ENCODE measurements at places on chromosomes 6 and 20.

DNA sequence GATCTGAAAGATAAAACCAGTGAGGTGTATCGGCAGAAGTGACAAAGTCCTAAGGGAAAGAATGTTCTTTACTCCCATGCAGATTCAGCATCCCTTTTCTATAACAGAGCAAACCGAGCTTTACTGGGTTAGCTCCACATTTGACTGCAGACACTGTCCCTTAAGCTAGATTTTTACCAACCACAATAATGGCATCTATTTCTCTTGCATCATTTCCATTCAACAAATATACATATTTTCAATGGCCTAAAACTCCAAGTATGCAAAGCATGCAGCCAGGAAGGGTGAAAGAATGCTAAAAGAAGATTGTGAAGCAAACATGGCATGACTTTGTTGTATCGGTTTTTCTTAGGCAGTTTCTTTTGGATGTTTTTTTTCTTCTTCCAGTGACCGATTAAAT is 255.4 kb downstream of the OGFRL1 start:
- no peak for DNase-seq

DNA sequence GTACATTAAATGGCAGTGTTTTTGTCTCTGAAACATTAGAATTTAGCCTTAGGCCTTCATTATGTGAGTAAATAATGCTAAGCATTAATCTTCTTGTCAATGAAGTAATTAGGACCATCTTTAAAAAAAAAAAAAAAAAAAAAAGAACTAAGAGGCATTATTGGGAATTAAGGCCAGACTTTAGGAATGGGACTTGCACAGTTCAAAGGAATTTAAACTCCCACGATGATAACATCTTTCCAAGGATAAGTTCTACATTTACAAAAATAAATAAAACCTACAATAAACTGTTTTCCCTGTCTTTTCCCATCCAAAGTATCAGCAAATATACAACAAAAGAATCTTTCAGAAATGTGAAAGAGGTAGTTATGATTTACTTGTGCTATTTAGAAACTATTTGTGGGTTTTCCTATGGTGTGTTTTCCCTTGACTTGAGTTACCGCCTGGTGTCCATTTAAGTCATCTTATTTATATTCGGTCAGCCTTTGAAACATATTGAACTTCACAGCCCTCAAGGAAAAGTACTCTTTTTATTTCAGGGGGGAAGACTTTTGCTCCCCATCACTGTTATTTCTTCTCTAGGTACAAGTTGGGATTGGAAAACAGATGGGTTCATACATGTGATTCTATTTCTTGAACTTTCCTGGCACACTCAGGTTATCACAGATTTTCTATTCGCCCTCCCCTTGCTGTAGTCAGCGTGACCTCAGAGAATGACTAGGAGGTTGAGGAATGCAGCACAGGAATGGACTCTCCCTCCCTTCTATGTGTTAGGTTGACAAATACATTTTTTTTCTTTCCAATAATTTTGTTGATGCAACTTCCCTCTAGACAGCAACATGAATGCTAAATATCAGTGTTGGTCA is 13.6 kb downstream of the STMND1 start:
- DNase-seq: no peak

DNA sequence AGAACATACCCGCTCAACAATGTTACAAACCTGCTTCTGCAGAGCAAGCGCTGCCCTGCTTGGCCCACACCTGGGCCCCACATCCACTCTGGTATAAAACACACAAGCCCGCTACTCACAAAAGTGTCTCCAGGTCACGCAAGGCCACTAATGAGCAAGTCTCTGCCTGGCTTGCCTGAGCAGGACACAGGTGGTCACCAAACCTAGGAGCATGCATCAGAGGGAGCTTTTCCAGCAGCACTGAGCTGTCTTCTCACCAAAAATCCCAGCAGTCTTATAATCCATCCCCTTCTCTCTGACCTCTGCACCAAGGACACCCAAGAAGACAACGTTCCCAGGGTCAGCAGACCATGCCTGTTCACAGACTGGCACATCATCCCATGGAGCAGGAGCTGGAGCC is 100.8 kb downstream of the DLL1 start:
- DNase-seq: no peak

- DNase-seq: no peak
These were observed 194.6 kb downstream of the ZNF217 start for GRCh38 chr20:53399083-53399482.

DNA sequence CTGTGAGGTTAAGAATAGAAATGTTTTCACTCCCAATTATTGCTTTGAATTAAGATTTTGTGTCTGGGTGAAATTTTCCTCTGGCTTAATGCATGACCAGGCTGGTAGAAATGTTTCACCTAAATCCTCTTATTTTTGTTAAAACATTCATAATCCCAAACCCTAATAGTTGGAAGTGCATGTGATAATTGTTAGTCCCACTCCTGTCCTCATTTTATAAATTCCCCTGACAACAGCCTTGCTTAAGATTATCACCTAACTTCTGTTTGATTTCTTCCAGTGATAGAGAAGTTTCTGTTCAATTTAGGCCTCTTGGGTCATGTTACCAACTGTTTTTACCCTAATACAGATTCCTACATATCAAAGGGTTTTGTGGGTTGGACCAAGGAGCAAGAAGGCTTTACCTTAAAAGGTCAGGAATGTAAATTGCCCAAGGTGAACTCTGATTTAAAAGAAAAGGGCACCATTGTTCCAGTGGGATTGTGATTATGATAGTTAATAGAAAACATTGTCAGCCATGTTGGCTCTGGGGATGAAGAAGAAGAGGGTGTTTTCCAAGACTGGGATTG is 158.7 kb upstream of the CENPW start:
- DNase-seq: no peak

DNA sequence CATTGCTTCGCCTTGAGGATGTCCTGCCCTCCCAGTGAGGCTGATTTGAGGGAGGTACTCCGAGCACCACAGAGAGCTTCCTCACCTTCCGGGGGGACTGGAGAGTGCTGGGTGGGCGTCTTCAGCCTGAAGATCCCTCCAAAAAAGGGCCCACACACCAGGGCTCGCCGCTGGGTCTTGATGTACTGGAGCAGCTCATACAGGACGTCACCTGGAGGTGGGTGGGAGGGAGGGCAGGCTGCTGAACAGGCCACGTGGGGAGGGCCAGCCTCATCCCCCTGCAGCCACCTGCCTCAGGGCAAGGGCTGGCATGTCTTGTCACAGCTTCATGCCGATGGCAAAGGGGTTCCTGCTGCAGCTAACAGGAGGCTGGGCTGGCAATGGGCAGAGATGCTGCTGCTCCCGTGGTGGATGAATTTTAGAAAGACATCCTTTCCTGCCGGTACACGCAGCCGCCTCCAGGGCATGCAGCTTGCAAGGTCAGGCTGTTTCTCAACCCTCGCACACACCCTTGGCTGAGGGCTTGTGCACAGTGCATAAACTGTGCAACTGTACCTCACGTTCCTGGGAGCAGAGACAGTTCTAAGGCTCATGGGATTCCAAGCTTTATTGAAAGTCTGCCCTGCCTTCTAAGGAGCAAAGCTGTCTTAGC is 14.0 kb downstream of the ETV7 start:
- no peak for DNase-seq

DNA sequence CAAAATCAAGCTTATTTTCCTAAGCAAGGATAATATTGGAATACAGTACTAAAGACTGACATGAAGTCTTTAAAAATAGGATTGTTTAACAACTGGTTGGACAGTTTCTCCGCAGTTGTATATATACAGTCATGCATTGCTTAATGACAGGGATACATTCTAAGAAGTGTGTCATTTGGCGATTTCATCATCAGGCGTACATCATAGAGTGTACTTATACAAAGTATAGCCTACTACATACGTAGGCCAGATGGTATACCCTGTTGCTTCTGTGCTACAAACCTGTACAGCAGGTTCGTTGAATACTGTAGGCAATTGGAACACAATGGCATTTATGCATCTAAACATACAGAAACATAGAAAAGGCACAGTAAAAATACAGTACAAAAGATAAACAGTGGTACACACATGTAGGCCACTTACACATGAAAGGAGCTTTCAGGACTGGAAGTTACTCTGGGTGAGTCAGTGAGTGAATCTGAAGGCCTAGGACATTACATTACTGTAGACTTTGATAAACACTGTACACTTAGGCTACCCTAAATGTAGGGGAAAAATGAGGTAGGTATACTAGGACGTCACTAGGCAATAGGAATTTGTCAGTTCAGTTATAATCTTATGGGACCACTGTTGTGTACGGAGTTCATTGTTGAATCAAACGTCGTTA is 20.1 kb downstream of the HECA start:
- no peak for DNase-seq

- DNase-seq: peak; percentile 62
These were observed 44.8 kb upstream of the SLC2A12 start for GRCh38 chr6:134097114-134097707.

GRCh38 chr20:1377984-1378734 is 14.7 kb downstream of the FKBP1A start:
- DNase-seq: no peak

GRCh38 chr6:161271343-161272030 is 2.4 kb downstream of the AGPAT4 start:
- no peak for DNase-seq

GRCh38 chr6:39942903-39943580 is 8.8 kb upstream of the MOCS1 start:
- DNase-seq: no peak

GRCh38 chr6:18976966-18977365 is 589.8 kb downstream of the RNF144B start:
- no peak for DNase-seq
